AG04450 (cell line): ENCODE measurements at places on chromosomes 4 and X.

DNA sequence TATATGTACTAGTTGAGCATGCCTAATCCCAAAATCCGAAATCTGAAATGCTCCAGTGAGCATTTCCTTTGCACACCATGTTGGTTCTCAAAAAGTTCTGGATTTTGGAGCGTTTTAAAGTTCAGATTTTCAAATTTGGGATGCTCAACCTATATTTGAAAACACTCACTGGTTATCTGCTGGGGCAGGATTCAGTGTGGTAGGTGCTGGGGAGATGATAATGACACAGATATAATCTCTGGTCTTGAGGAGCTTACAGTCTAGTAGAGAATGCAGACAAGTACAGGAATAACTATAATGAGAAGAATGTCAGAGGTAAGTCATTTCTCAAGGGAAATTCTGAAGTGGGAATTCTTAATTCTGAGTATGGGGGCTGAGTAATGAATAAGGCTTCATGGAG is 59.4 kb upstream of the CITED1 start:
- DNase-seq: no peak

DNA sequence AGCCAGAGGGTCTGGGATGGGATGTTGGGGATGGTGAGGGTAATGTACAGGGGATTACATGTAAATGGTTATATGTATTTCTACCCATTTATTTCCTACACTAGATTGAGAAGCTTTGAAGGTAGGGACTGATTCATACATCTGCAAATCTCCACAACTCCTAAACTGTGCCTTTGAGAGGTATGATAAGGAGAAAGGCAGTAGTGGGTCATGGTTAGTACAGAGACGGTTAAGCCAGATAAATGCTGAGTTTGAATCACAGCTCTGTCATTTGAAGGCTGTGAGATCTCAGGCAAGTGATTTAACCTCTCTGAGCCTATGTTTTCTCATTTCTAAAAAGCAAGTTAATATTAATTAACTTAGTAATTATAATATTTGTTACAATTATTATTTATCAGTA is 29.3 kb upstream of the IL21 start:
- DNase-seq: no peak

DNA sequence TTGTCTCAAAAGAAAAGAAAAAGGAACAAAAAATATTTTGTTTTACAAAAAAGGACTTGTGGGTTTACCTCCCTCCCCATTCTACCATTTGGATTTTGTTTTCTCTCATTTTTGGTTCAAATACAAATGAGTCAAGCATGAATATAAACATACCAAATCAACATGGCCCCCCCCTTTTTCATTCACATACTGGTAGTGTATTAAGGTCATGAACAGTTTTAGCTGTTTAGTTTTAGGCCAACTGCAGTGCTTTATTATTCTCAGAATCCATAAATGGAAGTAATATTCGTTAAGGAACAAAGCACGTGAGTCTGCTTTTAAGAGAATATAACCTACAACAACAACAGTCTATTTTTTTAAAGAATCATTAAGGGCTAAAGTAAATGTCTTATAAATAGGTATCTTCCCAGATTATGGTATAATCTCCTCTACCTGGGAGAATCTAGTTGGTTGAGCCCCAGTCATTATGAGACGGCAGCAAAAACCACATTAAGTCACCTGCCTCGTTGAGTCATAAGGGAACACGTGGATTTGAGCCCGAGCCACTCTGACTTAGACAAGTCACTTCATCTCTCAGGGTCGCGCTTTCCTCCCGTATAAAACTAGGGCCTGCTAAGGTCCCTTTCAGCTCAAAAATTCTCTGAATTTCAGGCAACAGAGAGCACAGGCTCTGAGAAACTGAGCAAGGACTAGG is 26.7 kb downstream of the BCLAF3 start:
- no peak for DNase-seq

DNA sequence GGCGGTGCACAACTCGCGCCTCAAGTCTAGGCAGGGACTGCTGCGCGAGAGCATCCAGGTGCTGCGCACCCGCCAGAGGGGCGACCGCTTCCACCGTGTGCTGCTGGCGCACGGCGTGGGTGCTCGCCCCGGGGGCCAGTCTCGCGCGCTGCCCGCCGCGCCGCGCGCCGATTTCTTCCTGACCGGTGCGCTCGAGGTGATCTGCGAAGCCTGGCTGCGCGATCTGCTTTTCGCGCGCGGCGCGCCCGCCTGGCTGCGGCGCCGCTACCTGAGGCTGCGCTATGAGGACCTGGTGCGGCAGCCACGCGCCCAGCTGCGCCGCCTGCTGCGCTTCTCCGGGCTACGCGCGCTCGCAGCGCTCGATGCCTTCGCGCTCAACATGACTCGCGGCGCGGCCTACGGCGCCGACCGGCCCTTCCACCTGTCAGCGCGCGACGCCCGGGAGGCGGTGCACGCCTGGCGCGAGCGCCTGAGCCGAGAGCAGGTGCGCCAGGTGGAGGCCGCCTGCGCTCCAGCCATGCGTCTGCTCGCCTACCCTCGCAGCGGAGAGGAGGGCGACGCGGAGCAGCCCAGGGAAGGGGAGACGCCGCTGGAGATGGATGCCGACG is 1.3 kb downstream of the CHST7 start:
- no peak for DNase-seq
